ENCODE measurements at places on chromosomes 3 and 15.

DNA sequence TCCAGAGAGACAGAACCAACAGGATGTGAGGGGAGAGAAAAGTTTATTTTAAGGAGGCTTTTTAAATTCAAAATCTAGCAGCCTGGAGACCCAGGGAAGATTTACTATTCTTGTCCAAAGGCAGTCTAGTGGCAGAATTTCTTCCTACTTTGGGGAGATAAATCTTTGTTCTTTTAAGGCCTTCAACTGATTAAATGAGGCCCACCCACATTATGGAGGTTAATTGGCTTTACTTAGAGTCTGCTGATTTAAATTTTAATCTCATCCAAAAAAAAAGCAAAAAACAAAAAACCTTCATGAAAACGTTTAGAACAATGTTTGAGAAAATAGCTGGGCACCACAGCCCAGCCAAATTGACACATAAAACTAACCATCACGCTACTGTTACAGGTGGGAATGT, 41.3 kb downstream of the TMOD3 start:
- DNase-seq, result no peak

- DNase-seq, result no peak
Measured at GRCh38 chr15:72912121-72912520, 128.6 kb upstream of the ADPGK start.

DNA sequence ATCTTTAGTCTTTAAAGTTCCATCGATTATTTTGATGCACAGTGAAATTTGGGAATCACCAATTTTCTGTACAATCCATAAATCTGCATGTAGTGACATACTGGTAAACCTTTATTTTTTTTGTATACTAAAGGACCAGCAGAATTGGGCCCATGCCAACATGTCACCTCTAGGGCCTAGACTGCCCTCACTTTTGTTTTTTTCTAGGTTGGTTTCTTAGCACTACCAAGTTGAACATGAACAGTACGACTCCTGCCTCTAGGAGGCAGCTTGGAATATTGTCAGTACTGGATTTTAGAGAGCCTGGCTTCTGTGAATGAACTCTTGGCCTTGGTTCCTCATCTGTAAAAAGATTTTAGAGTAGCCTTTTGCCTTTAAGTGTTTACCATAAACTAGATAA, 32.3 kb downstream of the NKIRAS1 start:
- DNase-seq, result no peak

DNA sequence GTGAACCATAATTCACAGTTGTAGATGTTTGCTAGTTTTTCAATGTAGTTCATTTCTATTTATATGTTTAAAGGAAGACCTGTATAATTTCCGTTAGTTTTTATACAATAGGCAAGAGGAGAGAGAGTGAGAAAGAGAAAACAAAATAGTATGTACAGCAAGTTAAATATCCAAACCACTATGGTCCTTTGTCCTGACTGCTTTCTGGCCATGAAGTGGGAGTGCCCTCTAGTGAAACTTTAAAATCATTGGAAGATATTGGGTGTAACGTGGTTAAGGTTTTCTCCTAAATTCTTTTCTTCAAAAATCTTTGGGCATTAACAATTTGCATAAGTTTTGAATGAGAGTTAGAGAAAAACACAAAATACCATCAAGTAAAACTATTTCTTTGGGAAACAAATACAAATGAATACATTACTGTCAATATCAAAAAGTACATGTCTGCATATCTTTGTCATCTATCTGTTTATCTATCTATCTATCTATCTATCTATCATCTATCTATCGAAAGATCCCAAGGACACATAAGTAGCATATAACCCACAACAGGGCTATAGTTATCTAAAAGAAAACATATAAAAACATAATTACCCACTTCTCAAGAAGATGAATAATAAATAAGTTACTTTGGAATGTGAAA, 534.6 kb upstream of the ATP11B start:
- no peak for DNase-seq

- no peak for DNase-seq
Measured at GRCh38 chr3:113096188-113096892, 105.6 kb downstream of the GTPBP8 start.

GRCh38 chr3:141699324-141699723, 38.8 kb upstream of the RNF7 start:
- no peak for DNase-seq

Measured in D341Med (cell line).